ENCODE measurements at places on chromosomes 16 and 17. TPM values are rescaled to one million over a fixed set of nuclear protein-coding genes. Genes with fewer than 3 reads are reported as not detected.

DNA sequence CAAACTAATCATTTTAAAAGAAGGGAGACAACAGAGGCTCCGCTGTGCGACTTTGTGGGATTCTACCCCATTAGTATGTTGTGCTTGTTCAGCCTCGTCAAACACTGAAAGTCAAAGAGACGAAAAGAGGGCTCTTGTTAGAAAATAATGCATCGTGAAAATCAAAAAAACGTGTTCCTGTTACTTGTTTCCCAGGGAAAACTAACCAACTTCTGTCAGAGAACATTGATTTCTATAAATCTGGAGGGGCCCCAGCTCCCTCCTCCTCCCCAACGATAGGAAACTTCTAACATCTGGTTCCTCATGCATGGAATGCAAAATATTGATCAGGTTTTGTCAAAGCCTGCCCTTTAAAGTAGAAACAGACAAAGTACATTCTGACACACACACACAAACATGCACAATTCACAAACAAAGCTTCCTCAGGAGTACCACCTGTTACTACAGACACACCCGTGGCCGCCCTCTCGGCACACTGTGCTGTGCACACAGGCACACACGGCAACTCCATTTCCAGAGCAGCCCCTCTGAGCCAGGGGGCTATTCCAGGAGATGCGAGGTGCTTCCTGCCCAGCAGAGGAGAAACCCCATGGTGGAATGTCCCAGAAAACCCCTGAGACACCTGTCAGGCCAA, 151.3 kb downstream of the ZFHX3 start:
- no peak overlapping the region for H3K4me3 ChIP-seq
- DNase-seq = no peak
- H3K4me1 ChIP-seq = no peaks in the 10 kb centered on the region
- no peak overlapping the region for H3K27ac ChIP-seq
- H3K36me3 ChIP-seq = no peaks in the 10 kb centered on the region
- no peaks in the 10 kb centered on the region for H3K27me3 ChIP-seq

DNA sequence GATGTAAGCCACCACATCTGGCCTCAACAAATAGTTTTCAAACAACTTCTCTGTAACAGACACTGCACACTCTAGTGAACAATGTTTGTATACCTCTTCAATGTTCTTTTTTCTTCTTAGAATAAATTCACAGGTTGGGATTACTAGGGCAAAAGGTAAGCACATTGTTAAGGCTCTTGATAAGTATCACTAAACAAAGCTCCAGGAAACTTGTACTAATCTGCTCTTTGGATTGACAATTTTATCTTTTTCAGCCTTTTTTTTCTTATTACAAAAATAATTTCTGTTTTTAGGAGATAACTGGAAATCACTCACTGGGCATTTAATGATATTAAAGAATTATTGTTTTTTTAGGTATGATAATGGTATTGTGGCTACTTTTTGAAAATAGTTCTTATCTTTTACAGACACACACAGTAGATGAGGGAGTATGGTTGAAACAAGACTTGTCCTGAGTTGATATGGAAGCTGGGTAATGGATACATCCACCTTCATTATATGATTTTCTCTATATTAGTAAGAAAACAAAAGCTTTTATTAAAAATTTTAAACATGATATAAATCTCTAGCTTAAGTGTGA, 7.7 kb upstream of the MPRIP start:
- no peak overlapping the region for H3K27ac ChIP-seq
- DNase-seq = no peak
- H3K4me1 ChIP-seq = peaks cover 3% of the 10 kb centered on the region
- no peaks in the 10 kb centered on the region for H3K36me3 ChIP-seq

DNA sequence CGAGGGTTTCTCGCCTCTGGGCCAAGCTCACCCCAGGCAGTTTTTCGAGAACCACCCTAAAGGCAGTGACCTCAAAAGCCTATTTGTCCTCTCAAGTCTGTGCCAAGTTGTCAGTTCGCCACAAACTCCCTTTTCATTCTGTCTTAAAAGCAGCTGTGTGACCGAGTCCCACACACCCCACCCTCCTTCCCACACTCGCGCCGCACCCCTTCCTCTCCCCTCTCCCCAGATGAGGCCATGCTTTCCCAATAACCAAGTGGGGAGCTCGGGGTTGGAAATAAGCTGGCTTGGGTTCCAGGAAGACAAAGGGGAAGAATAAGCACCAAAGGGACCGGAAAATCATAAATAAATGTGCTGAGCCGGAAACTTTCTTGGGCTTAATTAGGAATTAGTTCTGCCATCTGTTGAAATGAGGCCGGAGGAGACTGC, 36.7 kb downstream of the GRIN2C start:
- no peaks in the 10 kb centered on the region for H3K27me3 ChIP-seq
- no peak overlapping the region for H3K4me3 ChIP-seq
- peaks cover 53% of the 10 kb centered on the region for H3K36me3 ChIP-seq
- no peak for DNase-seq
- no peaks in the 10 kb centered on the region for H3K4me1 ChIP-seq
- H3K27ac ChIP-seq = no peak overlapping the region

GRCh38 chr16:4369007-4369733, 2.5 kb upstream of the VASN start:
- peaks cover 32% of the 10 kb centered on the region for H3K4me1 ChIP-seq
- H3K4me3 ChIP-seq = no peak overlapping the region
- no peaks in the 10 kb centered on the region for H3K36me3 ChIP-seq
- no peaks in the 10 kb centered on the region for H3K27me3 ChIP-seq
- H3K27ac ChIP-seq = peak overlapping the region; percentile 44

Gene WNT9B
- not detected for total RNA-seq

Gene SPAG9
- 58.0 TPM for total RNA-seq

DNA sequence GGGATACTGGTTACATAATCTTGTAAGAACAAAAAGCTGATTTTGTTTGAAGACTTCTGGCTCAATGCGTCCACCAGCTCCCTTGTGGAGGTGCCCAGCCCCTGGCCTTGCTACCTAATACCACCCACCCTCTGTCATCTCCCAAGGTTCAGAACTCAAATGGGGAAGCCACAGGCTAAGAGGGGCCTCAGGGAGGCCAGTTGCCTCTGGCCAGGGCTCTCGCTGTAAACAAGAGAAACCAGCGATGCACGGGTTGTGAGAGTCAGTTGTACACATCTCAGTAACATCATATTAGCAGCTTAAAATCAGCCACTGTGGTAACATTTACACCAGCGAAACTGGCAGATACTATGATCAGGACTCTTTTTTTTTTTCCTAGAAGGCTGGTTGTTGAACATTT, 6.0 kb downstream of the TEKT5 start:
- peaks cover 31% of the 10 kb centered on the region for H3K27me3 ChIP-seq
- H3K27ac ChIP-seq = no peak overlapping the region
- H3K4me3 ChIP-seq = no peak overlapping the region
- DNase-seq = no peak
- no peaks in the 10 kb centered on the region for H3K4me1 ChIP-seq

- H3K4me3 ChIP-seq = no peak overlapping the region
- no peaks in the 10 kb centered on the region for H3K4me1 ChIP-seq
- no peak overlapping the region for H3K27ac ChIP-seq
- no peak for DNase-seq
Observed at GRCh38 chr16:5505091-5505887, 407.7 kb upstream of the EEF2KMT start.

GRCh38 chr16:86508947-86509758, 1.2 kb upstream of the FOXF1 start:
- peak overlapping the region; percentile 85 for H3K4me3 ChIP-seq
- no peak for DNase-seq
- H3K36me3 ChIP-seq = no peaks in the 10 kb centered on the region
- peaks cover 30% of the 10 kb centered on the region for H3K4me1 ChIP-seq

GRCh38 chr17:7175330-7175733, 3.8 kb downstream of the ASGR1 start:
- peaks cover 8% of the 10 kb centered on the region for H3K27me3 ChIP-seq
- peaks cover 3% of the 10 kb centered on the region for H3K36me3 ChIP-seq
- no peak for DNase-seq
- H3K4me3 ChIP-seq = no peak overlapping the region
- H3K4me1 ChIP-seq = peaks cover 9% of the 10 kb centered on the region
- no peak overlapping the region for H3K27ac ChIP-seq

- H3K4me3 ChIP-seq = no peak overlapping the region
- no peak for DNase-seq
- no peak overlapping the region for H3K27ac ChIP-seq
- no peaks in the 10 kb centered on the region for H3K27me3 ChIP-seq
- H3K36me3 ChIP-seq = no peaks in the 10 kb centered on the region
- peaks cover 2% of the 10 kb centered on the region for H3K4me1 ChIP-seq
Observed at GRCh38 chr16:84854759-84855158, 35.0 kb downstream of the CRISPLD2 start.

GRCh38 chr17:27525316-27525715, 69.1 kb downstream of the KSR1 start:
- no peaks in the 10 kb centered on the region for H3K36me3 ChIP-seq
- H3K4me3 ChIP-seq = no peak overlapping the region
- H3K27me3 ChIP-seq = no peaks in the 10 kb centered on the region

- H3K4me1 ChIP-seq = peaks cover 44% of the 10 kb centered on the region
- H3K27me3 ChIP-seq = no peaks in the 10 kb centered on the region
- H3K36me3 ChIP-seq = no peaks in the 10 kb centered on the region
- peak overlapping the region; percentile 76 for H3K4me3 ChIP-seq
- peak; percentile 86 for DNase-seq
Observed at GRCh38 chr17:61139219-61139618, 260.4 kb upstream of the TBX2 start.

Gene PLA2G10
- total RNA-seq = not detected

Gene ITGAX
- 0.88 TPM for total RNA-seq

- no peak for DNase-seq
- H3K36me3 ChIP-seq = peaks cover 32% of the 10 kb centered on the region
- H3K4me3 ChIP-seq = no peak overlapping the region
- H3K27ac ChIP-seq = no peak overlapping the region
- H3K4me1 ChIP-seq = peaks cover 6% of the 10 kb centered on the region
- H3K27me3 ChIP-seq = no peaks in the 10 kb centered on the region
Observed at GRCh38 chr16:21120976-21121520, 29.6 kb downstream of the DNAH3 start.

GRCh38 chr16:84007965-84008364, 34.6 kb downstream of the SLC38A8 start:
- H3K27ac ChIP-seq = no peak overlapping the region
- no peaks in the 10 kb centered on the region for H3K36me3 ChIP-seq
- DNase-seq = no peak
- H3K27me3 ChIP-seq = no peaks in the 10 kb centered on the region
- no peak overlapping the region for H3K4me3 ChIP-seq
- H3K4me1 ChIP-seq = no peaks in the 10 kb centered on the region

DNA sequence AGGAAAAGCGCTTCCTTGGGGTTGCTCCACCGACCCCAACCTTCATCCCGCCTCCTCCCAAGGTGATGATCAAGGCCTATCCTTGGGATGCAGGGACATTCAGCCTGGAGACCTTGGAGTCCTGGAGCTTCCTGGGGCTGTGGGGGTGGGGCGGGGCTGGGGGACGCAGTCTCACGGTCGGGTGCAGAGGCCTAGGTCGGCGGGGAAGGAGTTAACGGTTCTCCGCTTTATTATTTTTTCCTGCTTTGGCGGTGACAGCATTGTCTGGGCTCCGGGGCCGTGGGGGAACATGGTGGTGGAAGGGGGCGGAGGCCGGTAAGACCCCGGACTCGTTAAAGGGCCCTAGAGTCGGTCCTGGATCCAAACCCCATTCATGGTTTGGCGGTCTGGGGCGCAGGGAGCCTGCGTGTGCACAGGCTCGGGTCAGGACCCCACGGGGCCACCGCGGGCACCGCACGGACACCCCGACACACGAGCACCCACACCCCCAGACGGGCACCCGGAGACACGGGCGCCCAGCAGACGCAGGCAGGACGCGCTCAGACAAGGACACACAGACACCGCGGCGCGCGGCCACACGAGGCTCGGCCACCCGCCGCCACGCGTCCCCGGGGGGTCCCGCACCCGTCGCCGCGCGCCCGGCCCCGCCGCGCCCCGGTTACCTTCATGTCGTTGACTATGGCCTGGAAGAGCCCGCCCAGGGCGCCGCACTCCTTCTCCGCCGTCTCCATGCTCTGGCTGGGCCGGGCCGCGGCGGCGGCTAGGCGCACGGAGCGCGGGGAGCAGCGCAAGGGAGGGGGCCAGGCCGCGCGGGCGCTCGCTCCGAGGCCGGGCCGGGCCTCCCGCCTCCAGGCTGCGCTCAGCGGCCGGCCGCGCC, 554 bp downstream of the MTSS2 start:
- peaks cover 36% of the 10 kb centered on the region for H3K4me1 ChIP-seq
- H3K4me3 ChIP-seq = peak overlapping the region; percentile 81
- H3K27ac ChIP-seq = no peak overlapping the region
- H3K27me3 ChIP-seq = no peaks in the 10 kb centered on the region
- H3K36me3 ChIP-seq = no peaks in the 10 kb centered on the region

Gene PLK1
- total RNA-seq = 3.2 TPM

GRCh38 chr17:31318298-31318801, 3.1 kb downstream of the EVI2A start:
- peak overlapping the region; percentile 94 for H3K4me3 ChIP-seq
- no peaks in the 10 kb centered on the region for H3K27me3 ChIP-seq
- peaks cover 36% of the 10 kb centered on the region for H3K4me1 ChIP-seq
- H3K36me3 ChIP-seq = peaks cover 14% of the 10 kb centered on the region

DNA sequence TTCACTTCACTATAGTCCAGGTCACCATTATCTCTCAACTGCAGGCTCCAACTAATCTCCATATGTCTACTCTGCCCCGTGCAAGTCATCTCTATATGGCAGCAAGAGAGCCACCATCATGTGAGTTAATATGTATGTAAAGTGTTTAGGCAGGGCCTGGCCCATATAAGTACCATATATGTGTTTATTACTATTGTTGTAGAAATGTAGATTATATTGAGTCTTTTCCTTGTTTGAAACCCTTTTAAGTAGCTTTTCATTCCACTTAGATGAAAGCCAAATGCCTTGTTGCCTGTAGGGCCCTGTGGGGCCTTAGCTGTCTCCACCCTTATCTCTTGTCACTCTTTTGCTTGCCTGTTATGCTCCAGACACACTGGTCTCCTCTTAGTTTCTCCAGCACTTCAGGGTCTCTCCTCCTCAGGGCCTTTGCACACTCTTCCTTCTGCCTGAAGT, 164.0 kb downstream of the PHKB start:
- DNase-seq = no peak
- H3K4me1 ChIP-seq = no peaks in the 10 kb centered on the region
- peaks cover 21% of the 10 kb centered on the region for H3K36me3 ChIP-seq
- no peak overlapping the region for H3K4me3 ChIP-seq
- no peaks in the 10 kb centered on the region for H3K27me3 ChIP-seq

- H3K36me3 ChIP-seq = peaks cover 20% of the 10 kb centered on the region
- no peak overlapping the region for H3K27ac ChIP-seq
- peaks cover 19% of the 10 kb centered on the region for H3K4me1 ChIP-seq
- H3K4me3 ChIP-seq = no peak overlapping the region
Observed at GRCh38 chr17:17196776-17197175, 9.4 kb downstream of the PLD6 start.

Gene CDR2L
- 0.10 TPM for total RNA-seq

Gene CEP20
- 26.0 TPM for total RNA-seq

DNA sequence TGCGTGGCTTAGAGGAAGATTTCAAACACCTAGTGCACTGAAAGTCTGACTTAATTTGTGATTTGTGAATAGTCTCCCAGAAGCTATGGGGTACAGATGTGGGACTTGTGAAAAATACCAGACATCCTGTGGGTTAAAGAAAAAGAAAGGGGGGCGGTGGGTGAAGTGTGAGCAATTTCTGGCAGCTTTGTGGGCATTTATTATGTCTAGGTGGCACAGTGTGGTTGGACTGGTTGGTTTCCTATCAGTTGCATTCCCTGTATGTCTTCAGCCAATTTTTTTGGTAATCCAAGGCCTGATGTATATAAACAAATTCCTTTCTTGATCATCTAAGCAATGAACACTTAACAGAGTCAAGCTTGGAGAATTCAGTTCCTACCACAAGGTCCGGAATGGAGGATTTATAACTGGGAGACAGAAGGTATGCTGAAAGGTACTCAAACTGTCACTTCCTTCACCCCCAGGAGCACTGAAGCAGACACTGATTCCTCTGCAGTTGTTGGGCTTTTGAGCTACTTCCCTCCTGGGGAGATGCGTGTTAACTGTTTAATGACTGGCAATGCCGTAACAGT, 211.6 kb downstream of the WWOX start:
- no peak overlapping the region for H3K27ac ChIP-seq
- no peak overlapping the region for H3K4me3 ChIP-seq
- DNase-seq = peak; percentile 3
- no peaks in the 10 kb centered on the region for H3K27me3 ChIP-seq
- H3K36me3 ChIP-seq = peaks cover 6% of the 10 kb centered on the region
